LNCaP clone FGC (cell line): ENCODE measurements at places on chromosomes 13 and 19.

GRCh38 chr19:40646743-40647254 lies 43.7 kb downstream of the NUMBL start:
- no peak for DNase-seq

DNA sequence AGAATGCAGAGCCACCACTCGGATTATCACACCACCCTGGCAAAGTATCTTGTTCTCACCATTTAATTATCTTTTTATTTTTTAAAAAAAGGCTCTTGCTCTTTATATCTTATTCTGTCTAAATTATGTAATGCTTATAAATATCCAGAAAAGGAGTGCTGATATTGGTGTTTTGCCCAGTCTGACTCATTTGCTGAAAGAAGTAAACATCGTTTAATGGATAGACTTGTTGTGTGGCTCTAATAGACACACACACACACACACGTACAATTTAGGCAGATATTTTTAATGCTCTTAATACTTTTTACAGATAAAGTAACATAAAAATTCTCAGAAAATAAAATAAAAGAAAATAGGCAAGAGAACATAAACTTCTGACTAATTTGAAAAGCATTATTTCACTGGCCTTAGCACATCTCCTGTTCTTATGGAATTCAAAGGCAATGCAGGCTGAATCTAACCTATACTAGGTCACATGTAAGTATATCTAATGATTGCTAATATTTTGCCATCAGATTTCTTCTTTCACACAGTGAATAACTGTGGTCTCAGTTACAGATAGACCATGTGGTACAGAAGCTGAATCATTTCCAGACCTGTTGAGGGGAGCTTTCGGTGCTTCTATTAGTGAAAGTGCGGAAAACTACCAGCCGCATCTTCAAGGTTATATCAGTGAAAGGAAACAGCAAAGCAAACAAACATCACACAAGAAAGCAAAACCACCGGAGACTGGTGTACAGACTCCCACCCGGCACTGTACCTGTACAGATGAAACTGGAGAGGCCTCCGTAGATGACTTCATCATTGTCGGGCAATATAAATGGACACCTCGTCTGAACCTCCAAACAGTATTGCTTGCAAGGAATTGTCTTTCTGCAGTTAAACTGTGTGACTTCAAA lies 642.1 kb upstream of the ARGLU1 start:
- no peak for DNase-seq

DNA sequence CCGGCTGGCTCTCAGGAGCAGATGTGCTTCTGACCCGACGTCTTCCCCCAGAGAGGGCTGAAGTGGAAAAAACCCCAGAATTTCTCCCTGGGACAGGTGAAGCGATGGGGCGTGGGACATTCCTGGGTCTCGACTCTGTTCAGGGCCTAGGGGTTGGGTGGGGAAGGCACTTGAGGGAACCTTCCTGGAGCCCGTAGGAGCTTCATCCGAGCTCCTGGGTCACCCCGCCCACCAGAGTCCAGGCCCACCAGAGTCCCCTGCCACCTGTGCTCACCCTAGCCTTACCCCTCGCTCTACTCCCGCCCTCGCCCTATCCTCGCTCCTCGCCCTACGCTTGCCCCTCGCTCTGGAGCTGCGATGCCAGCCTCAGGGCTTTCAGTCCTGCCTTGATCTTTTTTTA lies 23.2 kb downstream of the EPN1 start:
- DNase-seq: no peak

DNA sequence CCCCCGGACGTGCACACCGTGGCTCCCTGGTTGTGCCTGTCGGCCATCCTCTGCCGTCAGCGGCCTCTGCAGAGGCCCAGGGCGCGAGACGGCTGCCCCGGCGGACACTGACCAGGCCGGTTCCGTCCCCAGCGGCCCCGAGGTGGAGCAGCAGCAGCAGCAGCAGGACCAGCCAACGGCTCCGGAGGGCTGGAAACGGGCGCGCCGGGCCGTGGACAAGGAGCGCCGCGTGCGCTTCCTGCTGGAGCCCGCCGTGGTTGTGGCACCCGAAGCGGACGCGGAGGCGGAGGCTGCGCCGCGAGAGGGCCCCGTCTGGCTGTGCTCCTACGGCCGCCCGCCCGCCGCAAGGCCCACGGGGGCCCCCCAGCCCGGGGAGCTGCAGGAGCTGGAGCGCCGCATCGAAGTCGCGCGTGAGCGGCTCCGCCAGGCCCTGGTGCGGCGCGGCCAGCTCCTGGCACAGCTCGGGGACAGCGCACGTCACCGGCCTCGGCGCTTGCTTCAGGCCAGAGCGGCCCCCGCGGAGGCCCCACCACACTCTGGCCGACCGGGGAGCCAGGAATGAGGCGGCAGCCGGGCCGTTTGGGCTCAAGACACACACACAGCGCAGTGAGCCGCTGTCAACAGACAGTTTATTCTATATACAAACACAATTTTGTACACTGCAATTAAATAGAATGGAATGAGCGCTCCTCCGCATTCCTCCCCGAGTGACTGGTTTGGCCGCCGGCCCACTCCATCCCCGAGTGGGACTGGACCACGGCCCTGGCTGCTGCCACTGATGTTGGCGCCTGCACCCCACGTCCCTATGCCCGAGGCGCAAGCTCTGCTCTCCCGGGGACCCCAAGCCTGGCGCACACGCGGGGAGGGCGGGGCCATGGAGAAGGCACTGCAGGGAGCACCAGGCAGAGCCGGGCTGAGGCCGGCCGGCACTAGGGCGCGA lies 9.1 kb downstream of the GRIN3B start:
- DNase-seq: no peak

- no peak for DNase-seq
These were observed 44.5 kb downstream of the SCEL start for GRCh38 chr13:77579959-77580358.
